Stimulated activated CD4-positive, alpha-beta T cell treated with anti-CD3 and anti-CD28 coated beads, TNF-alpha, amount 100 ng/mL, for 4 hours (primary cell): ENCODE measurements at places on chromosomes 12 and 14.

- no peak for DNase-seq
These were observed 40.0 kb upstream of the DAAM1 start for GRCh38 chr14:59148334-59148900.

DNA sequence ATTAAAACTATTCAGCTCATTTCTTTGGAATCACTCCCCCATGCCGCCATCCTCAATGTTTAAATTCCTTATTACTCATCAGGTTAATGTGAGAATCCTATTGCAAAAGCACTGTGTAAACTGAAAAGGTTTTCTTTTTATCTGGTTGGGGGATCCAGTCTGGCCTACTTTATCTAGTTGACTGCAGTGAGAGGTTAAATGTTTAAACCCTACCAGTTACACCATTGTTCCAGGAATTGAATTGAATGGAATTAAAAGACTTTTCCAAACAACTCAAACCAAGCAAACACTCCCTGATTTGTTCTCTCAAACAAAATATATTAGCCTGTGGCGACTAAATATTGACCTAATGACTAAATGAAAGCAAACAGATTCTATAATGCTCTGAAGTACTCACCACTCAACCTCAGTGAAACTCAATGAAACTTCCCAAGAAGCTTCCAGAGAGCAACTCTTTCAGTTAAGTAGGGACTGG lies 100.5 kb downstream of the VEZT start:
- no peak for DNase-seq

DNA sequence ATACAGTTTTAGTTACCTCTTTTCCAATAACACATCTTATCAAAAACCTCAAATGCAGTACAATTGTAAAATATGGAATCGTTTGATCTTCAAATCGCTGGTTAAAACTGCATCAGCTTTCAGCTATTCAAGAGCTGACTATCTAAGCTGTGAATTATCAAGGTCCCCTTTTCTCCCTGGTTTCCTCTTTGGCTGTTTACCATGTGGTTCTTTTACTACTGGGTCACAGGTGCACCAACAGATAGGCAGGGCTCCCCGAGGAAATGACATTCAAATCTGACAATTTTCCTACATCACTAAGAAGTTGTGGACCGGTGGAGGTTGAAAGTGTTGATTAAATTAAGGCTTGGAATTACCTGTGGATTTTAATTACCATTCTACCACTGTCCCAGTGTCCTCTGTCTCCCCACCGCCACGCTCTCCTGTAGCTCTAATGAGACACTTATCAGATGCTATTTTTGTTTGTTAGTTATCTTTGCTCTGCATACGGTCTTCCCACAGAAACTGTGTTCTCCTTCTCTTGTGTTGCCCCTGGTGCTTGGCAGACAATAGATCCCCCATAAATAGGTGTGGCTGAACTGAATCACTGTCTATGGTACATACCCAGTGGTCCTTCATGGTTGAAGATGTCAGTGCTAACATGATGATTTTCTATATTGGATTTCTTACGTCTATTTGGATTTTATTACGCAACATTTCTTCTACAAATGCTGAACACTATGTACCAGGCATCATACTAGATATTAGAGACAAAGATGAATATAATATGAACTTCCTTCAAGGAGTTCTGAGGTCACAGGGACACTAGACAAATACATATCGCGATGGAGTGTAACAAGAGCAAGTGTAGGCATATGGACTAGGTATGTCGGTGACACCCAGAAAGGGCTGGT lies 20.9 kb upstream of the PLXNC1 start:
- DNase-seq, result no peak

DNA sequence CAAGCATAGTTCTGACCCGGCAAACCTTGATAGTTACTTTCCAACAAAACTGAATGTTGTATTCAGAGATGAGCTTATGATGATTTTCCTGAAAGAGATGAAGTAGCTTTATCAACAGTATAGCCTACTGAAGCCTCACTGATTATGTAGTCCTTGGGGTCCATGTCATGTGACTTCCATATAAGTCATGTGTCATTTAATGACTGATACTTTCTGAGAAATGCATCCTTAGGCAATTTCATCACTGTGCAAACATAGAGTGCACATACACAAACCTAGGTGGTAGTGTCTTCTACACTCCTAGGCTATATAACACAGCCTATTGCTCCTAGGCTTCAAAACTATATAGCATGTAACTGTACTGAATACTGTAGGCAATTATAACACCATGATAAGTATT lies 28.5 kb upstream of the TUBA1C start:
- no peak for DNase-seq

GRCh38 chr12:51941604-51942003 lies 9.9 kb upstream of the ACVR1B start:
- no peak for DNase-seq
